NCI-H2081 treated with DMSO at 0.1 percent for 48 hours (cell line): ENCODE measurements at places on chromosomes 16 and 17.

DNA sequence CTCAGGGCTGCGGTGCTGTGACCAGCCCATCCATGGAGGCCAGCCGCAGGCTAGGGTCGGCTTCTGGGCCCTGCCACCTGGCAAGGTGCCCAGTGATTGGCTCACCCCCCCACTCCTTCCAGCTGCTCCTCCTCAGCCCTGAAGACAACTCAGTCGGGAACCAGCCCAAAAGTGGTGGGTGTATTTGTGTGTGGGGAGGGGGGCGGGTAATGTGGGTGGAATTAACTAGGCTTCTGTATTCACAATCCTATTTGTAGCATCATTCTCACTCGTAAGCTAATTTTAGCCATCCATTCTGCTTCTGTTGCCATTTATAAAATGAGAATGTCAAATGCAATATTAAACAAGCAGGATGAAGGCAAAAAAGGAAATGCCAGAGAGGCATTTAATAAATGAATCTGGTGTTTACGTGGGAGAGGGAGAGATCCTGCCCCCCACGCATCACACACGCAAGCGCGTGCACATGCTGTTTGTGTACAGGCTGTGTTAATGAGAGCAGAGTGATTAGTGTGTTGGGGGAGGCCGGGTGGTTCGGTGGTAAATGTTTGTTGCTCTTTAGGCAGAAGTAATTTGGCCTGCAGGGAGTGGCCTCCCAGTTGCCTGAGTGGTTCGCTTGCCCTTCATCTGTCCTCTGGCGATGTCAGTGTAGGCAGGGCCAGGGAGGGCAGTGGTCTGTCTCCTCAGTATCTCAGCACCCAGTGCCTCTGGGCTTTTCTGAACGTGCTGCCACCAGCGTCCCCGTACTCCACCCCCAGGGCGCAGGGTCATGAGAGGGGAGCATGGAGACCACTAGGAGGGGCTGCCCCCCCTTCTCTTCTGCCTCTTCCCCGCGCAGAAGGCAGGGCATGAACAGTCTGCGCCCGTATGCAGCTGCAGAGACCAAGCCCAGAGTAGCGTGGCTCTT lies 140.1 kb downstream of the CCDC182 start:
- no peak for DNase-seq

DNA sequence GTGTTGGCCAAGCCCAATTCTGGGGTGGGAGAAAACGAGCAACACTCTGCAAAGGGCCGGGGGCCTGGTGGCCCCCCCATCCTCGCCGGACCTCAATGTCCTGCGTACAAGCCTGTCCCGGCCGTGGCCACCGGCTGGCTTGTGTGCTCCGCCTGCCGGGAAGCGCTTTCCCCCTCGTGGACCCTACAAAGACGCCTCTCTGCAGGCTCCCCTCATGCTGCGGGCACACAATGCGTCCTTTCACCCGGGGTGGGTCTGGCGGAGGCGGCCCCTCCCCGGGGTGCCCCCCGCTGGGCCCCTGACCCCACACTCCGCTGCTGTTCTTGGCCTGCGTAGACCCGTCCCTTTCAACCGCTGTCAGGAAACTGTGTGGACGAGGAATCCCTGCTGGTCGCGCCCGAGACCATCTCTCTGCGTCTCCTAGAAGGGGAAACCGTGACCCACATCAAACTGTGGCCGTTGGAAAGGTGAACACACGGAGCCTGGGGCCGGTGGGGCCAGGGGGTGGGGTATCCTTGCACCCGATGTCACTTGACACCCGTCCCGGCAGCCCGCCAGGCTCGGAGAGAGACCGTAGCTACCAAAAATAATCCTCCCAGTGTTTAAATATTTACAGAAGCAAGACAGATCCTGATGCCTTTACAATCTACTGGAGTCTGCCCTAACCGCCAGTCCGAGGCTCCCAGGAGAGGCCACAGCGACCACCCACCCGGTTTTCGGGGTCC lies 43.6 kb downstream of the TBC1D16 start:
- DNase-seq = no peak

DNA sequence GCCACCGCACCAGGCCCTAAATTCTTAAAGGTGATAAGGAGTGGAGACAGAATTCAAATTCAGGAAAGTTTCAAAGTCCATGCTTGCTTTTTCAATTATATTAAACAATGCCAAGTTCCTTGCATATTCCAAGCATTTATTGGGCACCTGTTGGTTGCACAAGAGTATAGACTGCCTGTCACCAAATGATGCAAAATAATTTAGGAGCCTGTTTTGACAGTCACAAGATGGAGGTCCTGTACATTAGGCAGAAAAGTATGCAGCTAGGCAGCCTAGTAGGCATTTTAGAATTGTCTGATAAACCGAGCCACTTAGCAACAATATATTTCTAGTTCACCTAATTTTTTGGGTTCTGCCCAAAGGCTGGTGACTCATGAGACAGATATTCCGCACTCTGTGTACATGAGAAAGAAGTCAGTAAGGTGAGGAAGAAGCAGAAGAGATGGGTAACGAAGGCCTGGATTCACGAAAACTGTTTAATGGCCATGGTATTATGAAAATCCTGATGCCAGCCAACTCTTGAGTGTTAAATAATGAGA lies 7.3 kb downstream of the ACACA start:
- no peak for DNase-seq

DNA sequence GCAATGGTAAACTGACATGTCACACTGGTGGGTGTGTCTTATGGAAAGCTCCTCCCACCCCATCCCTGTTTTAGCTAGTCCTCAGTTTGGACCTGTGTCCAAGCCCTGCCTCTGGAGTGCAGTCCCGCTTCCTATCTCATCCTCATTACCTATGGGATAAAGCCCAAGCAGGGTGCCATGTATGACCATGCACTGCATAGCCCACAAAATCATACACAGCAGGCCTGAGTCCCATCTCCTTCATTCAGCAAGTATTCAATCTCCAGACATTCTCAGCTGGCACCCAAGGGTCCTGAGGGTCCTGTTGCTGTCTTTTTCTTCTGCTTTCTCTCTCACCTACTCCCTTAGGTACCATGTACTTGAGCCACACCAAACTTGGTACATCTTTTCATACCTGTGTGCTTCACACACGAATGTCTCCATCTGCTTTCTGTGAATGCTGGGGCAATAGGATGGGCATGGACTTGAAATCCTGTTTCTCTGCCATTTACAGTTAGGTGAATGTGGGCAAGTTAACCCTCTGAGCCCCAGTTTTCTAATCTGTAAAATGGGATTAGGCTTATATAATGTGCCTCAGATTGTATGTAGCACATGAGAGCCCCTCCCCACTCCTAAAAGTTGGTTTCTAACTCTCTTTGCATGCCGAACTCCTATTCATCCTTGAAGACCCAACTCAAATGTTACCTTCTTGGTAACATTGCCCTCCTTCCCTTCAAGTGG lies 28.5 kb downstream of the TNS4 start:
- no peak for DNase-seq

- DNase-seq = no peak
Observed at GRCh38 chr16:4788489-4788889, 344 bp upstream of the SEPTIN12 start.

GRCh38 chr16:78513838-78514237 lies 414.4 kb downstream of the WWOX start:
- DNase-seq = no peak

DNA sequence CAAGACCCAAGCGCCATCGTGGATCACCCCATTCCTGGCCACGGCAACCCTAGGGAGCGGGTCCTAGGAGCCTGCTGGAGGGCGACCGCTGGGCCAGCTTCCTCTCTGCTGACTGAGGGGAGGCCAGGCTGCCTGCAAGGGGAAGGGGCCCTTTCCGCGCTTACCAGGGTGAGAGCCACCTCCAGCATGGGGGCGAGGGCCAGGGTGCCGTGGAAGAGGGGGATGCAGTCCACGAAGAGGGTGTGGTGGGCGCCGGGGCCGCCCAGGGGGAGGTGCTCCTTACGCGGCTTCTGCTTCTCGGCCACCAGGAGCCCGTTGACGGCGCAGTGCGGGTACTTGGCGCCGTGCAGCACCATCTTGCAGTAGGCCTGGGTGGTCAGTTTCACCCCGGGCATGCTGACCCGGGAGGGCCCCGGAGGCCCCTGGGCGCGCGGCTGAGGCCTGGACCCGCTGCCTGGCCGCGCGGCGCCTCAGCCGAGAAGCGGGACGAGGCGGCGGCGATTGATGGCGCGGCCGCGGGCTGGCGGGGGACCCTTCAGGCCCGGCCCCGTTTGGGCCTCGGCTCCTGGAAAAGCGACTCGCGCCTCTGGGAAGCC lies 345 bp downstream of the EMC8 start:
- no peak for DNase-seq

DNA sequence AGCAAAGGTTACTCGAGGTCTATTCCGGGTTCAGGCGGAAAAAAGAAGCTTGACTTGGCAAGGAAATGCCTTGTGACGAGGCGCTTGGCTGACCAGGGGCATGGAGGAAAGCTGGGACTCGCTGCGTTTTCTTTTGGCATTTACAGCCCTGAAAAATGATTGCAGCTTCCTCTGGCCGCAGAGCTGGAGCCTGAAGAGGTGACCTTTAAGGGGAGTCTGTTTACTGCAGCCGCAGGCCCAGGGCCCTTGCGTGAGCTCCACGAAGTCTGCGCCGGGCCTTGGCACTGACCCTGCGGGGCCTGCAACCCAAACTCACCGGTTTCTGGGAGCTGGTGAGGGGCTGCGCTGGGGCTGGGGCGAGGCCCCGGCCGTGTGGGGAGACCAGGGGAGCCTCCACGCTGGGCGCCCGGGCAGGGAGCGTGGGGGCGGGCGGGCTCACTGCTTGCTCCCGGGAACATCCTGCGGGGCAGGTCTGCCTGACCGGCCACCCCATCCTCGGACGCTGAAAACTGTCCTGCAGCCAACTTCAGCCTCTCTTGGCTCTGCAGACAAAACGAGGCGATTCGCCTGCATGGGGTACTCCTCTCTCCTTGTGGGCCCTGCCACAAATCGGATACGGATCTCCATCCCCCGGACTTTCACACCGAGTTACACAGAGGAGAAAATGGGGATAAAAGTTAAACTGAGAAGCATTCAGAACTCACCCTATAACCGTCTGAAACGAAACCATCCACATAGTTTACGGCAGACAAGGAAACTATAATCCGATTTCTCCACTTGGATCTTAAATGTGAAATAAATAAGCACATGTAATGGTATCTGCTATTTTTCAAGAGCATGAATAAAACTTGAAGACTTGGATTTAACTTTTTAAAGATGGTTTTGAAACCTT lies 206.3 kb upstream of the FOXF1 start:
- no peak for DNase-seq

- no peak for DNase-seq
Observed at GRCh38 chr17:79814974-79815835, 18.3 kb upstream of the CBX8 start.

GRCh38 chr16:85717393-85718152 lies 28.8 kb upstream of the GINS2 start:
- DNase-seq = no peak

DNA sequence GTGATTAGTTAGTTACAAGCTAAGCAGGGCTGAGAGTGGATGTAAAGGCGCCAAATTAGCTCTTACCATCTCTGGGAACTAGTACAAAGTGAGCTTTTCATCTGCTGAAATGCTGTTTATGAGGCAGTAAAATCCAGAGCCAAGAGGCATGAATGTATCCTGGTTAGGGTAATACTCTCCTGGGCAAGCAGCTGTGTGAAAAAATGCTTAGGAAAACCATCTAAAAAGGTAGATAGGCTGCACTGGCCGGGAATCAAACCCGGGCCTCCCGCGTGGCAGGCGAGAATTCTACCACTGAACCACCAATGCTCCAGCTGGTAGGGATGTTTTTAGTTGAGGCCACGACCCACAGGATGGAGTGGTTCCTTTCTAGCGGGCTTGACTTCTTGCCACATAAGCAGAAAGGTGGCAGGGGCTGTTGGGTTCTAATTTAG lies 23.0 kb downstream of the VAC14 start:
- DNase-seq = no peak

GRCh38 chr16:10594312-10594950 lies 14.0 kb upstream of the EMP2 start:
- no peak for DNase-seq

DNA sequence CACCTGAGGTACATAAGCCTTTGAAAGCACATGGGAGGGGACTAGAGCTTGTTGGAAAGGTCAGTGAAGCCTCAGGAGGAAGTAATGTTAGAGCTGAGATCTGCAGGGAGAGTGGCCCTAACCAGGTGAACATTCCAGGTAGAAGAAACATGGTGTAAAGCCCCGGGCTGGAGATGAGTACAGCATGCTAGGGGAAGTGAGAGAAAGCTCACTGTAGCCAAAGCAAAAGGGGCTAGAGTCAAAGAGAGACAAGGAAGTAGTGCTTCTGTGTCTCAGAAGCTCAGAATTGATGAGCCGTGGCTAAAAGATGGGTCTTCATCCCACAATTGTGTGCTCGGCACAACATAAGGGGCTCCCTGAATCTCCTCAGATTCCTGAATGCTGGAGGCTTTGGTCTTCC lies 481.8 kb downstream of the XYLT1 start:
- DNase-seq = no peak

- DNase-seq = no peak
Observed at GRCh38 chr17:49445591-49445990, 30.9 kb upstream of the PHB1 start.

- DNase-seq = no peak
Observed at GRCh38 chr16:75794426-75794825, 68.1 kb upstream of the CPHXL start.

- no peak for DNase-seq
Observed at GRCh38 chr17:75885431-75885830, 7.0 kb upstream of the TRIM47 start.

DNA sequence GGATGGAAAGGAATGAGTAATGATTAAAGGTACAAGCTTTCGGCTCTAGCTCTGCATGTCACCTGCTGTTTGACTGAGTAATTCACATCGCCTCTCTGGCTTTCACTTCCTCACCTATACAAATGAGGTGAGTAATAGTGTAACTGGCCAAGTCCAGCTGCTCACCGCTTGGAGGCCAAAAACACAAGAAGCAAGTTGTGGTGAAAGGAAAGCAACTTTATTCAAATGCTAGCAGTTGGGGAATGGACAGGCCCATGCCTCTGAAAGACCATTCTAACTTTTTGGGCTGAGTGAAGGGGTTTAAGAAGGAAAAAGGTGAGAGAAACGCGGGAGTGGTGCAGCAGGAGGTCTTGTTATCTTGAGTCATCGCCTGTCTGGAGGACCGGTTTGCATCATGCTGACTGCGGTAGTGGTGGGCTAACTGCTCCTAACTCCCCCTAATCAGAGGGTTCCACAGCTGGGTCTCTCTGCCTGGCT lies 45.7 kb upstream of the CSNK2A2 start:
- no peak for DNase-seq

DNA sequence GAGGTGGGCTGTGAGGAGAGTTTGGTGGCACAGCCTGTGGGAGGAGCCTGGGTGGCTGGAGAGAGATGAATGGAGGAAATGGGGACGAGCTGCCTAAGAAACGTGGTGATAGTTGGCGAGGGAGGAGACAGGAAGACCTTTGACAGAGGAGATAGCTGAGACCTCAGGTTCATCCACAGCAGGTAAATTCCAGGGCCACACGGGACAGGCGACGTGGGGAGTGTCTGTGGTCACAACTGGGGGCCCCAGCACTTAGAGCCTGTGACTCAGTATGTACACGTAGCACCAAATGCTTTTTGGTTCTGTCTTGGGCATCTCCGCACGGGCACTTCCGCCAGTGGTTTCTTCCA lies 7.7 kb downstream of the MINK1 start:
- no peak for DNase-seq

DNA sequence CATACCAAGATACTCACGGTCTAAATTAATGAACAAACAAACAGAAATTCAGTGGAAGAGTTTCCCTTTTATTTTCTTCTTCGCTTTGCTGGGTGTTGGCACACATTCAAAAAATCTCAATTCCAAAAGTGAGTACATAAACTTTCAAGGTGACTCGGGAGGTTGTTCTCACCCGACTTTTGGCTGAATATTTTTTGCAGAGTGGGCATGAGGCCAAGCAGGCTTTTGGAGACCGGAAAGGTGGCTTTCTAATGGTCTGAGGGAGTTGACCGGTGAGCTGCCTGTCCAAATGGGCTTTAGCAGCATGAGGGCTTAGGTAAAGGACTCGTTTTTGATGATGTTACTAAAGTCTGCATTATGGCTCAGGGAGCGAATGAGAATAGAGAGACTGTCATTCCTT lies 318.7 kb downstream of the CPPED1 start:
- DNase-seq = no peak
